Activated naive CD4-positive, alpha-beta T cell treated with anti-CD3 and anti-CD28 coated beads, Interleukin-2, amount 50 U/mL, for 72 hours (primary cell): ENCODE measurements at places on chromosomes 1 and 21.

DNA sequence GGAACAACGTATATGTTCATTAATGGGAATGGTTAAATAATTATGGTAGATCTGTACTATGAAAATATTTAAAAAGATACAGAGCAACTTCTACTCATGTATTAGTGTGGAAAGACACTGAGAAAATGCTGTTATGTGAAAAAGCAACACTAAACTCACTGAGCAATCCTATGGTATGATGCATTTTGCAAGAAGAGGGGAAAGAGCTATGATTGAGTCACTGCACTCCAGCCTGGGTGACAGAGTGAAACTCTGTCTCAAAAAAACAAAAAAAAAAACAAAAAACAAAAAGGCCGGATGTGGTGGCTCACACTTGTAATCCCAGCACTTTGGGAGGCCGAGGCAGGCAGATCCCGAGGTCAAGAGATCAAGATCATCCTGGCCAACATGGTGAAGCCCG, 44.4 kb downstream of the ATP5PO start:
- no peak for DNase-seq

- DNase-seq, result peak; percentile 49
Observed at GRCh38 chr1:112508278-112509004, at the start of gene WNT2B. Gene WNT2B, plus strand, starts transcription at chr1:112508965. Its CDS starts 298 bp downstream, at chr1:112509263.

DNA sequence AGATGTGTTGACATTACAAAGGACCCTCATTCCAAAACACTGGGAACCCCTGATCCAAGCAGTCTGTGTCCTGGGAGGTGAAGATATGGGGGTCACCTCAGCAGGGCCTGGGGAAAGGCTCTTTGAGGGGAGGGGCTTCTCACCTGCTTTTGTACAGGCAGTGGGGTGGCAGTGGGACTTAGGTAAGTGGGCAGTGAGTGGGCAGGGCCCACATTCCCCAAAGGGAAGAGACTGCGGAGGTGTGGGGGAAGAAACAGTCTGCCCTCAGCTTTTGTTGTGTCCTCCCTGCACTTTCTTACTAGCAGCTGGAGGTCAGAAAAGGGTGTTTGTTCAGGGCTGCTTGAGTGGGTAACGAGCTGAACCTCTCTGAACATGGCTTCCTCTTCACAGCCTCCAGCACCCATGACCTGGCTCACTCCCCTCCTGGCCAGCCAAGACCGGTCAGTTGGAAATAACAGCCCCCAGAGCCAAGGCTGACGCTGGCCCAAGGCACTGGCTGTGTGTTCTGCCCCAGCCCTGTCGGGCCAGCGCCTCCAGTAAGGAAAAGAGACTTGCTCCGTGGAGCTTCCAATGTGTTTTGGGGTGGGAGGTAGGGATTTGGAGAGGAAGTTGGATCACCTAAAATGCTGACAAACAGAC, 173.5 kb downstream of the PSMG1 start:
- DNase-seq, result no peak

DNA sequence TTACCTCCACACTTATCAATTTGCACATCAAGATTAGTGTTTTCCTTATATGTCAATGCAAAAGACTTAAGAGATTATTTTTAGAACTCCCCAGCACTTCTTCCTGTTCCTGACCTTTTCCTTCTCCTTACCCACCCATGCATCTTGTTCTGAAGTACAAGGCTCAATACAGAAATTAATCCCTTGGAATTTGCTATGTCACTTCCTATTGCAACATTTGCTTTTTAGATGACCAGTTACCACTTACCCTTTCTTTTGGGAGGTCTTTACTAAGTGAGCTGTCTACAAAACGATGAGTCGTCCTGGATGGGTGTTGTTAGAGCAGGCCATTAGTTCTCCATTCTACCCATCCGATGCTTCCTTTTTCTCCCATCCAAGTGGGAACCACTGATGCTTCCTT, 221.2 kb downstream of the FMN2 start:
- DNase-seq, result no peak

- peak; percentile 68 for DNase-seq
Observed at GRCh38 chr1:18597160-18598042, 33.2 kb upstream of the PAX7 start.

GRCh38 chr1:56135069-56135863, 444.1 kb downstream of the PLPP3 start:
- no peak for DNase-seq

- DNase-seq, result no peak
Observed at GRCh38 chr21:20270365-20271055, 727.7 kb upstream of the NCAM2 start.

- no peak for DNase-seq
Observed at GRCh38 chr1:54463259-54464030, 57.3 kb upstream of the SSBP3 start.

DNA sequence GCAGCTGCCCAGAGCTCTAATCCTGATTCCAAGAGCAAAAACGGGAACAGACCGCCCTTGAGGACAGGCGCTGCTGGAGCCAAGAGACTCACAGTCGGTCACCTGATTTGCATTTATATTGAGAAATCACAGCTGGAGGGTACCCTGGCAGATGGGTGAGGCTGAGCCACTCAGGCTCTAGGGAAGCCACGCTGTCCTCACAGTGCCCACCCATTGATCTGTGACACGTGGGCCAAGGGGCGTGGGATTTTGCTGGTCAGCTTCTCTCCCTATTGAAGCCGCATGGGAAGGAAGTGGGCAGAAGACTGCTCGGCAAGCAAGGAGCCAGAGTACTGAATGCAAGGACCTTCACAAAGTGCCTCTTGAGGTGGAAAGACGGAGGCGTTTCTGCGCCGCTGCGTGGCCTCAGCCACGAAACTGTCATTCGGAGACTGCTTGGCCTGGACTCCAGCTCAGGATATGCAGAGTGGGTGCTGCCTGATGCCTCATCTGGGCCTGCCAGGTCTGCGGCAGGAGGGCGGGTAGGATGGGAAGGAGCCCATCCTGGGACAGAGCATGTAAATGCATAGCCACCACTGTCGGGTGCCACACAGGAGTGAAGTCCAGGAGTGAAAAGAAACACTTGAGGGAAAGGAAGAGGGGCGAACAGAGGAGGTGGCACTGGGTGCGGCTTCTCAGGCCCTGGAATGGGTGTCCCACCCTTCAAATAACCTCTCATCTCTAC, 139.8 kb downstream of the PGBD5 start:
- no peak for DNase-seq

- no peak for DNase-seq
Observed at GRCh38 chr1:91075233-91076135, 53.6 kb upstream of the ZNF644 start.

DNA sequence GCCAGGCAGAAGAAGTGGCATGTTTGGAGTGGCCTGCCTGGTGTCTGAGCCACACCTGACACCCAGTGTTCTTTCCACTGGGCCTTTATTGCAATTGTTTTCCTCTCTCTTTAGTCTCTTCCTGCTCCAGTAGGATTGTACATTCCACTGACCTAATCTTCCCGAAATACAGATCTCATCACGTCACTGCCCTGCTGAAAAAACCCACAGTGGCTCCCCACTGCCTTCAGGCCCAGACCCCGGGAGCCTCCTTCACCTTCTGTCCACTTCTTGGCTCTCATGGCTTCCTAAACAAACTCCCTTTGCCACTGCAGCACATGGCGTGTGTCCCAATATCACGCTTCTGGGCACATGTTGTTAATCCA, 25.3 kb upstream of the ATP5PO start:
- DNase-seq, result no peak

- no peak for DNase-seq
Observed at GRCh38 chr21:44709426-44710293, 1.7 kb downstream of the TSPEAR start.

DNA sequence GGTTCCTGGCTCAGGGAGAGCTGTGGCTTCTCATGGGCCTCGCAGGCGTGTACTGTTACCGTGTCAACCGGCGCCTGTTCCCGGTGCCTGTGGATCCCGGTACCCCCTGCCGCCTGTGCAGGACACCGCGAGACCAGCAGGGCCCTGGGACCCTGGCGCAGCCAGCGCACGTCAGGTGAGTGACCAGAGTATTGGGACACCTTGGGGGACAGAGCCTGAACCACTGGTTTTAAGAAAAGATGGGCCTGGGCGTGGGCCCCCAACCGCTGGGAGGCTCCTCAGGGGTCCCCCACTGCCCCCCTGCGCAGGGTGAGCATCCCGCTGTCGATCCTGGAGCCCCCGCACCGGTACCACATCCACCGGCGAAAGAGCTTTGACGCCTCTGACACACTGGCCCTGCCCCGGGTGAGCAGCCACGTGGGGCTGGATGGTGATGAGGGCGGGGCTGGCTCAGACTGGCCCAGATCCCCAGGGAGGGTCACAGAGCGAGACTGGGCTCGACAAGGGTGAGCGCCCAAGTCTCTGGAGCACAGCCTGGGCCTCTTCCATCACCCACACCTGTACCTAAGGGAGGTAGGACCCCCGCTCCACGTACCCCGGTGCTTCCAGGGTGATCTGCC, 10.5 kb downstream of the MIIP start:
- DNase-seq, result no peak

DNA sequence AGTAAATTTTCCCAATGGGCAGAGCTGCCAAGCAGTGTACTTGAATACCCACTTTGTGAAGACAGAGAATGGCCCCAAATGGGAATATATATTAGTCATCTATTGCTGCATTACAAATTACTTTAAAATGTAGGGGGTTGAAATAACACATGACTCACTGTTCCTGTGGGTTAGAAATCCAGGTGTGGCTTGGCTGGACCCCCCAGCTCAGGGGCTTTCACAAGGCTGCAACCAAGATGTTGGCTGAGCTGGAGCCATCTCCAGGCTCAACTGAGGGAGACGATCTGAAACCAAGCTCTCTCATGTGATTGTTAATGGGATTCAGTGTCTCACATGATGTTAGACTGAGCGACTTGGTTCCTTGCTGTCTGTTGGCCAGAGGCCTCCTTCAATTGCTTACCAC, 33.4 kb upstream of the ARHGAP29 start:
- no peak for DNase-seq

DNA sequence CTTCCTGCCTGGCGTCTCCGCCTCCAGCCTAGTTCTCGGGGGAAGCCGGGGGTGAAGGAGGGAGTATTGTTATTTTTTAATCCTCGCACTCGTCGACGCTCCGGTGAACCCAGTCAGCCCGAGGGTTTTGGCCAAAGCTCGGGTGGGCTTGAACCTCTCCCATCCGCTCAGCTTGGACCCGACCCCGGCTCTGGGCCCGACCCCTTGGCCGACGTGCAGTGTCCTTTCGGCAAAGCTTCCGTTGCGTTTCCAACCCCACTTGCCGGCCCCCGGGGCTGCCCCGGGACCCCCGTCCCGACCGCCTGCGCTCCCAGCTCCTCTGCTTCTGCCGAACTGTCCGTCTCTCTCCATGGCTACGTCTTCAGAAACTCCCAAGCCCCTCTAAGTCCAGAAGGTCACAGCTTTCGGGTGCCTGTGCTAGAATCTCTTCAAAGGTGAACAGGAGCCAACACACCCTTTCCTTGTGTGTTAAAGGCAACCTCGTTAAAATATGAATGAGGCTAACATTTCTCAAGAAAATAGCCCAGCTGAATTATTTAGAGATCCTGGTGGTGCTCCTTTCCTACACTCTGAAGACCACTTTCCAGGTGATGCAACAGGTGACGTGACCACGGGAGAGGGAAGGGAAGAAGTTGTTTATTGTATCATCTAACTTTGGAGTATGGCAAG, 647 bp downstream of the DESI2 start:
- DNase-seq, result no peak

- no peak for DNase-seq
Observed at GRCh38 chr1:247430434-247430833, 14.5 kb downstream of the NLRP3 start.

- DNase-seq, result no peak
Observed at GRCh38 chr1:63155437-63155836, 166.9 kb upstream of the FOXD3 start.
